Panc1 (cell line): ENCODE measurements at places on chromosomes 2 and 18.

- no peak for DNase-seq
These were observed 221.4 kb downstream of the ARL4C start for GRCh38 chr2:234275515-234275914.

DNA sequence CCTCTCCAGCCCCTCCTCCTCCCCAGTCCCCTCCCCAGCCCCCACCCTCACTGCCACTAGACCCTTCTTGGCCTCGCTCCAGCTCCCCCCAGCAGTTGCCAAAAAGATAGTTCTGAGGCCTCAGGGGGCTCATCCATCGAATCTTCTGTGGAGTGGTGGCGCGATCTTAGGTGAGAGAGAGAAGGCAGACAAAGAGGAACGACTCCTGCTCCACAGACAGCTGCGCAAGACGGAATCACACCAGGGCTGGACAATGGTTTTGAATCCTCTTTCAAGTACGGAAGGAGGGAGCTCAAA lies 68.1 kb downstream of the LAMA3 start:
- DNase-seq = no peak

- DNase-seq = no peak
These were observed 4.2 kb upstream of the CNNM3 start for GRCh38 chr2:96811917-96812316.

DNA sequence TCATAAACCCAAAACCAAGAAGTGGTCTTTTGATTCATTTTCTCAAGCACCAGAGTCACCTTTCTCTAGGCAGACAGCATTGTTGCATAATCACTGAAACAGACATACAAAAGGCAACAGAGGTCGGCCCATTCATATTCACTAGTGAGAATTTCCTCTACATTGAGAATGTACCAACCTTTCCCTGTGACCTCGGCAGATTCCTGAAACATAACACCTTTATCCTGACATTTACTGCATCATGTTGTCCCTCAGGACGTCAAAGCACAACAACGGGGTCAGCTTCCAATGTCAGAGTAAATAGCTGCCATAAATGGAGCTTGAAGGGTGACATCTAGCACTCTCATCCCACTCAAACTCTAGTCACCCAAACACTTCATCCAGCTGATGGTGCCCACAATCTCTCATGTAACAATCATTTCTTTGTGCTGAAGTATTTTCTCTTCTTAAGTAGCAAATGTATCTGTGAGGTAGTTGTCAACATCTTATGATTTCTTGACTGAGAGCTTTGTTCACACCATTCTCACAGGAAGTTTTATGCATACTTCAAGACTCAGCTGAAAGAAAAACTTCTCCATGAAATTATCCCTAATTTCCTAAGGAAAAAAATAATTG lies 802.6 kb upstream of the CHAC2 start:
- DNase-seq = no peak
